ENCODE measurements at places on chromosomes 3 and 15.

DNA sequence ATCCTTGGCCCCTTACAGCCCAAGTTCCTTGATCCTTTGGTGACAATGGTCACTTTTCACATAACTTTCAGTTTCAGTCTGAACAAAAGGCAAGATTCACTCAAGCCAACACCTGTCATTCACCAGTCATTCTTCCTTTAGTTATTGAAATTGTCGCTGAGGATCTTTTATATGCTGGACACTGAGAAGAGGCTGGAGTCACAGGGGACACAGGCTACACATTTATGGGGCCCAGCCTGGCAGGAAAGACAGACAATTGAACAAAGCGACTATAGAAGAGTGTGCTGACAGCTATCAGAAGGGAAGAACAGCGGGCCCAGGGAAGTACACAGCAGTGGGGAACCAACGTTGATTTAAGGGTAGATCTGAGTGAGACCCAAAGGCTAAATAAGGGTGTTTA is 69.8 kb upstream of the PROK2 start:
- DNase-seq, result no peak

DNA sequence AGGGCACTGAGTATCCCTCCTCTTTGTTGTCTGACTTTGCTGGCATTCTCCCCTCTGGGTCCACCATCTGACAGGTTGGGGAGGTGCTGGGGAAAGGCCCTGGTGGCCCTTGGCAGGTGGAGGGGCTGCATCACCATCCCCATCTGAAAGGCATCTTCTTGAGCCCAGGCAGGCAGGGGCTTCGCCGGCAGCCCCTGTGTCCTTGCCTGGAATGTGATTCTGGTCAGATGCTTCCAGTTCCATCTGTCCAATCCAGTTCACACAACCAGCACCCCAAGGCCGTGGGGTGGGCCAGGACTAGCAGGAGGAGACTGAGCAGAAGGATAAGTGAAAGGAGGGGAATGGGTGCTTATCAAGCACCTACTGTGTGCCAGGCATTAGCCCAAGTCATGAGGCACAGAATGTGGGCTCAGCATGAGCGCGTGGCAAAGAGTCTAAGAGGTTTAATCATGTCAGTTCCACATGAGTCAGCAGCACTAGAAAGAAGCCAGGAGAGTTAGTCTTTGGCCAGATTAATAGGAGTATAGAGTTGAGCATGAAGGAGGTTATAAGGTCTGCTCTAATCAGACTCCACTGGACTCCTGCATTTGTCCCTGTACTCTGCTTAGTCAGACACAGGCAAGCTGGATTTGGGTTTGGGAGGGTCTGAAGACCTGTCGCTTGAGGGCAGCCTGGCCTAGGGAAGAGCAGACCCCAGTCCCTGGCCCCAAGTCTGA is 10.5 kb upstream of the TXNRD3 start:
- no peak for DNase-seq

DNA sequence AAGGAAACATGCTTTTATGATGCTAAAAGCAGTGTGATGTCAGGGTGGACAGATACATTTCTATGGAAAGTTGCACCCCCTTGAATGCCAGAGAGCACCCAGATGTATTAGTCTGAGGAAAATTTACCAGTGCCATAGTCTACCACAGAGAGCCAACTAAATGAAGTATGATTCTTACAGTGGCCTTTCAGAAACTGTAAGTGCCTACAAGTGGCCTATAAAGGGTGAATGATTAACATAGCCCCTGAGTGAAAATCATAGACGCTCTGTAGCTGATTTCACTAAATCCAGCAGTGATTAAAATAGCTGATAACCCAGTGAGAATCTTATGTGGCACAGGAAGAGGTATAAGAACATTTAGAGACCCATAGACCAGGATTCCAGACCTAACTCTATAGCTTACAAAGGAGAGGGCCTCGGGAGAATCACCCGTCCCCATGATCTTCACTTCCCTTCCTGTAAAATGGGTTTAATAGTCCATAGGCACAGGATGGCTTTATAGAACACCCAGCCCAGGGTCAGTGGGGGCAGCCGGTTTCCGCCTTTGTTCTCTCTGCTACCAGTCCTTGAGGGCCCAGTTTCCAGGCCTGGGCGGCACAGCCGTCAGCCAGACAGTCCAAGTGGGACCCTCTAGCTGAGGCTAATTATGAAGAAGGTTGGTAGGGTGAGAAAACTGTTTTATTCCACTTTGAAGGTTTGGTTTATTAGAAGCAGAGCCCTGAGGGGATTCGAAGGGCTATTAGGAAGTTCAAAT is 35.5 kb upstream of the CACNA2D3 start:
- DNase-seq, result no peak

DNA sequence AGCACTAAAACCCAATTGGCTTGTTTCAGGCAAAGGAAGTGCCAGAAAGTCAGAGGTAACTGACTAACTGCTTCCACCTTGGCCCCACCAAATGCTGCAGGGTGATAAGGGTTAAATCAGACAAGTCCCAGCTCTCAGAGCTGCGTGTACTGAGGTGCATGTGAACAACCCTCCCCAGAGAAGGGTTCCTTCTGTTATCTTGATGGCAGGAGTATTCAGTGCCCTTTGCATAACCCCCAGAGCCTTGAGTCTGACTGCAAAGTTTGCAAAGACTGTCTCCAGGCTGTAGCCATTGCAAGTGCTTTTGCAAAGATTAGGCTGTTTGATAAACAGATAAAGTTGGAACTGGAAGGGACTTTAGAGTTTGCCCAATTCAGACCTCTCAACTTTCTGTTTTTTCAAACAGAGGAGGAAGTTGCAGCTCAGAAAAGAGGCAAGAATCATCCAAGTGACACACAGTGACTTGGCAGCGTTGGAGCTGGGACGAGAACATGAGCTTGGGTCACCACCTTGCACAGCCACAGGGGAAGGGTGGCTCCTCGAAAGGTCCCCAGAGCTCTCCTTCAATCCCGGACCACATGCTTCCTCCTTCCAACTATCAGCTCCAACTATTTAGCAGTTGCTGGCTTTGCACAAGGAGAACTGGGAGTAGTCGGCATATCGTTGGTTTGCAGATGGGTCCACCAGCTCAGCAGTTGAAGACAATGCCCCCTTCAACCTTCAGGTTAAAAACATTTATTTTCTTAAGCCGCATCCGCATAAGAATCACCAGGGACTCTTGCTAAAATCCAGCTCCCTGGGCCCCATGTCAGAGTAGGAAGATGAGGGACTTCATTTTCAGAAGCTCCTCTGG is 224.8 kb upstream of the HES1 start:
- DNase-seq, result no peak

GRCh38 chr3:170033489-170033888 is 4.3 kb upstream of the GPR160 start:
- DNase-seq, result no peak

DNA sequence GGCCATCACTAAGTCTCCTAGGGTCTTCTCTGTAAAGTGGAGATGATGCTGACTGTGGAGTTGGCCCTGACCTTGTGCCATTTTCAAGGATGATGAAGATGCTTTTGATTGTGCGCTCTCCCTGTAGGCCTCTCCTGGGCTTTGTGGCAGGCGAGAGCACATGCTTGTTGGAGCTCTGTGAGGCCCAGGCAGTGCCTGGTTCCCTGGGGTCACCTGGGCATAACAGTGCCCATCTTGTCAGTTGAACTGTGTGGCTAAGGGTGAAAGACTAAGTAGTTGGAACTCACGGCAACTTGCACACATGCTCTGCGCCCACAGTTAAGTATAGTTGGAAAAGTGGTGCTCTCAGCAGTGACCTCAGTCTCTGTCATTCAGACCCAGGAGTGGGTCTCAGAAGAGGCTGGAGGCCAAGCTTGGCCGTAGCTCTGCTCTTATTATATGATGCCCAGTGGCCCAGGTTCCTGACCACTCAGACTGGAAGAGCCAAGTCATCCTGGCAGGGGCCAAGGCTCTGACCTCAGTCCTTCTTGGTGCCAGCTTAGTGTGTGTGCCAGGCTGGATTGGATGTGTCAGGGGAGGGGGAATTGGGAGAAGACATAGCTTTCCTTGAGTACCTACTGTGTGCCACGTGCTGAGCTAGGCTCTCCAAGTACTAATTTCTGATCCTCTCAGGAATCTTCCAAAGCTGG is 154.6 kb downstream of the EEFSEC start:
- no peak for DNase-seq

DNA sequence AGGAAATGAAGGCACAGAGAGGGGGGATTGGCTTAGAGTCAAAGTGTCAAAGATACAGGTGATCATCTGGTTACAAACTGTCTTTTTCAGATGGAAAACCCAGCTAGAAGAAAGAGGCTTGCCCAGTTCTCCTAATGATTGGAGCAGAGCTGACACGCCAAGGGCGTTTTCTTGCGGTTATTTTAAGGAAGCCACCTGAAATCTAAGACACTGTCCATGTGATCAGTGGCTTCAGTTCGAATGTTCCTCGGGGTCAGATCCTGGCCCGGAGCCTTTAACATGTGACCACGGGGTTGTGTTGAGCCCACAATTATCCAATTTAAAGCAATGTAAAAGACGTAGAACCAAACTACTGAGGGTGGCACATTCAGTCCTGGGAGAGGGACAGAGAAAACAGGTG is 19.5 kb downstream of the FAM43A start:
- no peak for DNase-seq

DNA sequence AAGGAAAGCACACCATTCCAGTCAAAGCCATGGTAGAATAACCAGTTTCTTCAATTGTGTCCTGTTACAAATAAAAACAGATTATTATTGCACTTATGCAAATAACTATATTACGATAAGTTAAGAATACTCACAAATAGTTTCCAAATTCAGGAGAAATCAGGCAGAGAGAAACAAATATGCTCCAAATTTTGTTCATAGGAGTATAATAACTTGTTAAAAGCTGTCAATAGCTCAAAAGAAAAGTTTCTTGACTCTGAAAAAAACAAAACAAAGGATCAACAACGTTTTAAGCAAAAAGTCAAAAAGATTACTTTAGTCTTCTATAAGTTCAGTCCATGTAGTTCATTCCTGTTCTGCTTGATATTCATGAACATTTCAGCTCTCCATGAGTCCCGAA is 59.7 kb upstream of the BDH1 start:
- no peak for DNase-seq

GRCh38 chr15:41562784-41563198 is 3.8 kb downstream of the TYRO3 start:
- no peak for DNase-seq

DNA sequence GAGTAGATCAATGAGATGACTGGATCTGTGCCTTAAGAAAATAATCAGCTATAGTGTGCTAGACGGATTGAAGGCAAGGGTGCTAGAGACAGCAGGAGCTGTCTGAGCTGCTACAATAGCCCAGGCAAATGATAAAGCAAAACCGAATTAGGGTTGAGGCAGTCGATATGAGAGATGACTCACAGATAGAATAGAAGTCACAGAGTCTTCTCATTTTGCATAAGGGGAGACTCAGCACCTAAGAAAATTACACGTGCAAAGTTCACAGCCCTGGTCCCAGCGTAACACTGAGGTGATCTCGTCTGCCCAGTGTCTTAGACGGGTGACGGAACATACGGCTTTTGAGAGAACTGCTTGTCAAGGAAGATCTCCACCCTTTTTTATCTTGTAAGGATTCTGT is 11.6 kb downstream of the LPP start:
- DNase-seq, result peak; percentile 40

- DNase-seq, result no peak
Observed at GRCh38 chr3:59566481-59566975, 516.7 kb upstream of the CFAP20DC start.

DNA sequence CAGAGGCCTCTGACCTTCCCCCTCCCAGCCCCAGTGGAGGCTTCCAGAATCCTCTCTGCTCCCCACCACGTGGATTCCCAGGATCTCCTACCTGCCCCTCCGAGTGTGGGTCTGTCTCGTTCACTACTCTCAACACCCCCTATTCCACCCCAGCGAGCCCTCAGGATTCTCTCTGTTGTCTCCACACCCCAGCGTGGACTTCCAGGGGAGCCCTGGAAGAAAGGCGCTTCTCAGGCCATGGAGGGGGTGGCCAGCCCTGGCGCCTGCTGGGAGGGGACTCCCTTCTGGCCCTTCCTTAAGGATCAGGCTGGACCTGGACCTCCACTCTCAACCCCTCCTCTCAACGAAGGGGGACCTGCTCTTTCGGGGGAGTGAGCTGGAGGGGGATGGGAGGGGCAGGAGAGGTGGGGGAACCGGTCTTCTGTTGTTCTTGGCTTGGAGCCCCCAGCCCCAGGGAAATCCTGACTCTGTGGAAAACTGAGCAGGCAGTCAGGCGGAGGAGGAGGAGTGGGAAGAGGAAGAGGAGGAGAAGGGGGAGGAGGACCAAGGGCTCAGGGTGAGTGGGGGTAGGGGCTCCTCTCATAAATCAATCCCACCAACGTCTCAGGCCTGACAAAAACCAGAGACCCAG is 32.9 kb downstream of the EPHB3 start:
- DNase-seq, result no peak

- DNase-seq, result no peak
Observed at GRCh38 chr3:112132554-112132953, 494 bp downstream of the GCSAM start.

DNA sequence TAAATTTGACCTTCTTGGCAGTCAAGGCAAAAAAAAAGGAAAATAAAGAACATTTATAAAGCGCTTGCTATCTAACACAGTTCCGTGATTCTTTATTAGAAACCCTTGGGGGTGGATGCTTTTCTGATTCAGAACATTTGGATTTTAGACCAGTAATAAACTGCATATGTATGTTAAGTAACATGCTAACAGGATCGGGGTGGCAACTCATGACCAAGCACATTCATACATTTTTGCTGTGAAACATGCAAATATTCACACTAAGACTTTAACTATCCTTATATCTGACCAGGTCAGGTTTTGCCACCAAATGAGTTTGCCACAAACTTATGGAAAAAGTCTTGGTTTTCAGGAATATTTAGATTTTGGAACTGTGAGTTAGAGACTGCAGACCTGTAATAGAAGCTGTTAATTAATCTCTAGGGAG is 30.4 kb upstream of the KLF13 start:
- no peak for DNase-seq

DNA sequence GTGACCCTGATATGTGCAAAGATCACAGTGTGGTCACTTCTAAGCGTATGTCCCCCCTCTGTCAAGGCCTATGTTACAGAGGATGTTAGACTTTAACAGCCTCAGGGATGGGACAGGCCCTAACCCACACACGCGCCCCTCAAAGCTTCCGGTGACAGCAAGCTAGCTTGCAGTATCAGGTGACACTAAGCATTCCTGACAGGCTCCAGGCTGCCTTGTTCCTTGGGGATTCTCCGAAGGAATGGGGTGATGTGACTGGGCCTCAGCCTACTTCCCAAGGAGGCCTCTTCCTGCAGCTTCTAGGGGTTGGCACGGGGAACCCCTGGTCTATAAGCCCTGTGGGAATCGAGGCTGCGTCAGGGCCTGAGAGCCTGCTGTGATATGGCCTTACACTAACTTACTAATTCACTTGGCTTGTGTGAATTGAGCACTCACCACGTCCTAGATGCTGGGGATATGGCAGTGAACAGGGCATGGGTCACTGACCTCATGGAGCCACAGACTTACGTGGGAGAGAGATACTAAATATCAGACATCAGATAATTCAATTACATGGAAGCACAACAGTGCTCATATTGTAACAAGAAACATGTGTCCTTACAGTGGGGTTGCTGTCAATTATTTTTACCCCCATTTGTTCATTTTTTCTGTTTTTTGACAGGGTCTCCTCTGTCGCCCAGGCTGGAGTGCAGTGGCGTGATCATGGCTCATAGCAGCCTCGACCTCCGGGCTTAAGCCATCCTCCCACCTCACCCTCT is 11.4 kb upstream of the SPTBN5 start:
- no peak for DNase-seq

- no peak for DNase-seq
Observed at GRCh38 chr3:129404130-129404529, 24.3 kb downstream of the EFCAB12 start.

Data from fibroblast of mammary gland (primary cell).